ENCODE measurements at places on chromosomes 4 and X.
A peak's percentile ranks its signal among the peaks of the same experiment; 100 is the strongest.

DNA sequence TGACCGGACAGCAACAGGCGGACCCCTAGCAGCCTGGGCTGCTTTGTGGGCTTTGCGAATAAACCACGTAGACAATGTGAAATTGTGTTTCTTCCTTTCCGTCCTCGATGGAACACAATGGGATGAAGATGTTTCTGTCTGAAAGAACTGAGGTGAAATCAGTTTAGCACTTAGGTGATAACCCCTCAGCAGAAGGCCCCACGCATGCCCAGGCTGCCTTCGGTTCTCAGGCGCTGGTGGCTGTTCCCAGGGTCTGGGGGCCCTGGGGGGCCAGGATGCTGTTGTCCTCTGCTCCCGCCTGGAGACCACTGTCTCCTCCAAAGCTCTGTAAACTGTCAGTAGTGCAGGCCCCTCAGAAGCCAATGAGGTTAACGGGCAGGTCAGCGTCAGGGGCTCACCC is 73.9 kb upstream of the HGFAC start:
- no peak for DNase-seq

- peak; percentile 83 for DNase-seq
Measured at GRCh38 chrX:151871244-151871643, 41.4 kb upstream of the MAGEA4 start.

DNA sequence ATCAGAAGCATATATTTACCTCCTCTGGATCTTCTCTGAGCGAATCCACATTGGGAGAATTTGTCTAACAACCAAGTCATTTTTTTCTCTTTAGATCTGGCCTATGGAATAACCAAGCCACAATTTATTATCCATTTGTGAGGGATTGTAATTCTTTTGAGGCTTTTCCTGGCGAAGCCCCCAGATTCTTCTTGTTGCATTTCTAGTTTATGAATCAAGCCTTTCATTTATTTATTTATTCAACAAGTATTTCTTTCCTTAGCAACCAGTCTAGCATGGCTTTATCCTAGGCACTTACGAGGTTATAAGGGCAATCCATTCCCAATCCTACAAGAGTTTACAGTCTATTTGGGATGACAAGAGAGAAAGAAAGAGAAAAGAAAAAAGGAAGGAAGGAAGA is 18.4 kb upstream of the FNIP2 start:
- DNase-seq, result no peak

DNA sequence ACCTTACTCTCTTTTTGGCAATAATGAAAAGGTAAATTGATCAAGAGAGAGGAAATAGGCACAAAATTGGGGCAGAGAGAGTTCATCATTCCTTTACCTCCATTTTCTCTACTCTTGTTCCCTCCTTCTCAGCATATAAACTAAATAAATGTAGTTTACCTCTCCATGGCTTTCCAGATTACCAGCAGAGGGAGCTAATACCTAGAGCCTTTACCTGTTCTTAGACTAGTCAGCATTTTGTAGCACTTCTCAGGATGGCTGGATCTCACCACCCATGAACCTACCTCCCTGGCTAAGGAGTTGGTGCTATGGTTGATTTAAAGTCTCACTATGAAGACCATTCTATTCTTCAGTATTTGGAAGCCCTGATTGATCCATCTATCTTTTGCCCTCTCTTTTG is 15.7 kb downstream of the OFD1 start:
- DNase-seq, result peak; percentile 60

DNA sequence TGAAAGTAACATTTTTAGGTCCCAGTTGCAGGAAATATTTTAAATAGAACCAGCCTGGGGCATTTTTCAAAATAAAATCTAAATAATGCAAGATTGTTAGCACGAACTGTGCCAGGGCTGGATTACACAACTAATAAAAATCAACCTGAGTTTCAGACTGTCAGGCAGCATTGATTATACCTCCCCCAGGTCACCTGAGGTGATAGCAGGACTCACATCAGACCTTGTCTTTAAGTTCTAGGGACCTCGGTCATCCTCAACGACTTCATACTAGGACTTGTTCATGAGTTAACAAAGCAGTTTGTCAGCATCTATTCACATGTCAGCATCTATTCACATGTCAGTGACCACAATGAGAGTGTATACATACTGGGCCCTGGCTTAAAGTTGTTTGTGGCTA is 8.7 kb upstream of the TEX13A start:
- no peak for DNase-seq

DNA sequence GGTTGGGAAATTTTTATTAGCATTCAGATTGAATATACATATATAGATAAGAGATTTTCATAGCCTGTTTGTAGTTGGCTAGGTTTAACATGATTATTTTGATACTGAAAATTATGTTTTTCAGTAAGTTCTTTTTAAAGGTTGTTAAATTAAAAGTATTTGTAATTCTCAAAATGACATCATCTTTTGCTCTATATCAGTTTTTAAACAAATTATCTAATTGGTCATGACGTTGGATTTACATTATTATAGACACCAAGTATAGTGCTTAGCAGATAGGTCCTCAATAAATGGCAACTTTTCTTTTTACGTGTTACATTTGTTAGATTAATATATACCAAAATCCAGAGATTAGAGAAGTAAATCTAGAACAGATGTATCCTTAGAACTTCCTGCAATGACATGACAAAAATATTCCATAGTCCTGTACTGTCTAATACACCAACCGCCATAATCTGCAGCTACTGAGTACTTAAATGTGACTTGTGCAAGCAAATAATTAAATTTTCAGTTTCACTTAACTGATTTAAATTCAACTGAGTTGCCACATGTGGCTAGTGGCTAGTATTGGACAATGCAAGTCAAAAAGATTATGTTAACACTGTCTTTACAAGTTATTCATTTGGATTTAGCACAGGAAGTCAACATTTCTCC is 1613.1 kb upstream of the TENM3 start:
- no peak for DNase-seq

GRCh38 chrX:12410523-12410922 is 272.2 kb downstream of the FRMPD4 start:
- DNase-seq, result no peak

GRCh38 chr4:99529228-99529627 is 18.4 kb downstream of the C4orf17 start:
- DNase-seq, result no peak

DNA sequence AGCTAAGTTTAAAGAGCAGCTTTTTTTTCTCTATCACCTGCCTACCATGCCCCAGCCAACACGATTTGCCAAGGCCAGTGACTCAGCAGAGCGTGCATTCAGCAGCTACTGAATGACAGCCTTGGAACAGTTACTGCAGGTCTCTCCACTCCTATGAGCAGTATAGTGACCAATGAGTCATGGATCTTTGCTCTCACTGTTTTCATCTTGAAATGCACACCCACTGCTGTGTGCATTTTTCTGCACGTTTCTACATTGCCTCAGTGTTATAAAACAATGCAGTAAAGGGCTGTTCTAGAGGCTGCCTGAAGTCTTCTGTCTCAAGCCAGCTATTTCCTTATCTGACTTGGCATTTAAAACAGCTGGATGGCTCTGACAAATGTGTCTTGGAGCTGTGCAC is 66.0 kb upstream of the C4orf54 start:
- DNase-seq, result peak; percentile 90

DNA sequence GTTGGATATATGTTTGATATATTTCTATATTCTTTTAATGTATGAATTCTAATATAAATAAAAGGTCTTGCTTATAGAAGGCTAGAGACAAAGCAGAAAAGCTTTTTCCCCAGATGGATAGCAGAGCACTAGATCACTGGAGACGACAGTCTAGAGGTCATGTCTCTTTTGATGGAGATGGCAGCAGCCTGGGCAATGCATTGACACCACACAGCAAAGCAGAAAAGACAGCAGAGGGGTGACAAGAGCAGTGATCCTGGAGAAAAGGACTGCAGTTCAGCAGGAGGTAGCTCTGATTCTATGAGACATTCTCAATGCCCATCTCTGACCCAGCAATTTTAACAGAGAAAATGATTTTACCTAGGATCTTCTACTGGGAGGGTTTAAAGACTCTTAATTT is 210.6 kb downstream of the DTHD1 start:
- no peak for DNase-seq

- DNase-seq, result peak; percentile 42
Measured at GRCh38 chr4:158172261-158173258, at the start of gene GASK1B. TSS of gene GASK1B (minus strand) at chr4:158173025. CDS start at chr4:158171375, 1,650 bp downstream.

GRCh38 chrX:7987160-7988012 is 60.2 kb upstream of the PNPLA4 start:
- peak; percentile 32 for DNase-seq

DNA sequence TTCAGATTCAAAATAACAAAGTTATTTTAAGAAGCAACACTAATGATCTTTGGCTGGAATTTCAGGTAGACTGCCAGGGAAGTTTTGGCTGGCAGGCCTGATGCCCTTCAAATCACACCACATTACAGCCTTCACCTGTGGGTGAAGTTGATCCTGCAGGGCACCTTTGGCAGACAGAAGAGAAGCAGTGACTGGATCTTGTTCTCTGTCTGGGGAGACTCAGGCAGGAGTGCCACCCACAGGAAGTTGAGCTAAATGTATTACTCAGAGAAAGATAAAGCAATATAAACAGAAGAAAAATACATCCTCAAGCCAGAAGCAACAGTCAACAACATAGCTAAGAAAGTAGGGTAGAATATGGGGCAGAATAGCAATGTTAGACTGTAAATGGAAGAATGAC is 12.8 kb upstream of the CFAP299 start:
- peak; percentile 62 for DNase-seq

- DNase-seq, result no peak
Measured at GRCh38 chr4:107380836-107381438, 339.1 kb downstream of the PAPSS1 start.

DNA sequence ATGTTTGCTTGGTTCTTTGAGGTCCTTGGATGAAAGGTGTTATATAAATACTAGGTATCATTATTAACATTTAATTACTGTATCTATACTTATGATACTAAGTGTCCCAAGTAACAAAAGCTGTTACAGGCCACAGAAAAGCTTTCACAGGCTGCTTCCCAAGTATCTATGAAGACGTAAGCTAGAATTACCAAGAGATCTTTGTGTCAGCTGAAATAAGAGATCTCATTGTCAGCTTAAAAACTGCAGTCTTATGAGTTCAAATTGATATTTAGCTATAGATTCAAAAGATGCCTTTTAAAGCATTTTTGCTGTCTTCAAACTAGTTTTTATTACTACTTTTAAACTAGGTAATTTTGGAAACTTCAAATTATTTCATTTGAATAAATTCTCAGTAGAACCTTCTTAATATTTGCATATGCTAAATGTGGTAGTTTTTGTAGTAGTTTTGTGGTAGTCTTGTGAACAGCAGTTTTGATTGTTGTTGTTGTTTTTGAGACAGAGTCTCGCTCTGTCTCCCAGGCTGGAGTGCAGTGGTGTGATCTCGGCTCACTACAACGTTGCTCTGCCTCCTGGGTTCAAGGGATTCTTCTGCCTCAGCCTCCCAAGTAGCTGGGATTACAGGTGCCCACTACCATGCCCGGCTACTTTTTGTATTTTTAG is 170.0 kb upstream of the RPL34 start:
- DNase-seq, result no peak

GRCh38 chr4:81410680-81411079 is 61.0 kb downstream of the RASGEF1B start:
- DNase-seq, result no peak

- DNase-seq, result peak; percentile 69
Measured at GRCh38 chr4:142416121-142416520, 430.0 kb downstream of the INPP4B start.

DNA sequence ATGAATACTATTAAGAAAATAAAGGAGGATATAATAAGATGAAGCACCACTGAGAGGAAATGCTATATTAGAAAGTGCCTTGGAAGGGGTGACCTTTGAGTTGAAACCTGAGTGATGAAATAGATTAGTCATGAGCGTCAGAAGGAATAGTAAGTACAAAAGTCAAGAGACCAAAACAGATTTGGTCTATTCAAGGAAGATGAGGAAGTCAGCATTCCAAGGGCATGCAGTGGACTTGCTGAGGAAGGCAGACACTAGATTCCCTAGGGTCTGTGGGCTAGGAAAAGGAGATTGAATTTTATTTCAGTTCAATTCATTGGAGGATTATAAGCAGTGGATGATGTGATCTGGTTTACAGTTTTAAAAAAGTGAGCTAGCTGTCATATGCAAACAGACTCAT is 73.0 kb upstream of the WDFY3 start:
- peak; percentile 1 for DNase-seq

DNA sequence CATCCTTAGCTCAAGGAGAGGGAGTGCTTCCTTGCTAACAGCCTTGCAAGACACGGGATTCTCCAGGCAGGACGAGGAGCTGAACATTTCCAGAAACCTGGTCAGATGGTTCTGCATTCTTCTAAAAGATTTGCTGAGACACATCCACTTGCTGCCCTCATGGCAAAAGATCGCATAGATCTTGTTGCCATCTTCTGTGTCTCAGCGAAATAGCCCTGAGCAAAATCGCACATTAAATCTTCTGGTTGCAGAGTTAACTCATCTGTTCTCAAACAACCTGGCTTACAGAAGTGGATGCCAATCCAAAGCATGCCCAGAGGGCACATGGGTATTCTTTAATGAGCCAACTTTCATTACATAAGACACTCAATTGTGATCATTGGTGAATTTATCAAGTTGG is 167.5 kb downstream of the PRKX start:
- peak; percentile 35 for DNase-seq

GRCh38 chr4:174474457-174475075 is 47.7 kb downstream of the HPGD start:
- no peak for DNase-seq

DNA sequence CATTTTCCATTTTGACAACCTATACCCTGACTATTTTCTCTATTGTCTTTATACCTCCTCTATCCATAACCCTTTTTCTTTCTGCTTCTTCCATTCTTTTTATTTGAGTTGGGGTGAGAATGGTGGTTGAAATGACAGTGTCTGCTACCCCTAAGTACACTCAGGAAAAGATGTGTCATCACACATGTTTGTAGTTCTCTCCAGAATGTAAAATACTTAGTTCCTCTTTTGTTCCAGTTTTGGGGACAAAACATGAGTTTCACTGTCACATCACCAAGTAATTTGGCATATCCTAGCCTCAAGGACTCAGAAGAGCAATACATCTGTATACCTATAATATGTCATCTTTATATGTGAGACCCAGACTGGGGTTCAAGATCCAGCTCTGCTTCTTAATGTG is 90.3 kb downstream of the COMMD8 start:
- no peak for DNase-seq

GRCh38 chr4:139176302-139177048 is 543 bp downstream of the ELF2 start:
- DNase-seq, result peak; percentile 71

DNA sequence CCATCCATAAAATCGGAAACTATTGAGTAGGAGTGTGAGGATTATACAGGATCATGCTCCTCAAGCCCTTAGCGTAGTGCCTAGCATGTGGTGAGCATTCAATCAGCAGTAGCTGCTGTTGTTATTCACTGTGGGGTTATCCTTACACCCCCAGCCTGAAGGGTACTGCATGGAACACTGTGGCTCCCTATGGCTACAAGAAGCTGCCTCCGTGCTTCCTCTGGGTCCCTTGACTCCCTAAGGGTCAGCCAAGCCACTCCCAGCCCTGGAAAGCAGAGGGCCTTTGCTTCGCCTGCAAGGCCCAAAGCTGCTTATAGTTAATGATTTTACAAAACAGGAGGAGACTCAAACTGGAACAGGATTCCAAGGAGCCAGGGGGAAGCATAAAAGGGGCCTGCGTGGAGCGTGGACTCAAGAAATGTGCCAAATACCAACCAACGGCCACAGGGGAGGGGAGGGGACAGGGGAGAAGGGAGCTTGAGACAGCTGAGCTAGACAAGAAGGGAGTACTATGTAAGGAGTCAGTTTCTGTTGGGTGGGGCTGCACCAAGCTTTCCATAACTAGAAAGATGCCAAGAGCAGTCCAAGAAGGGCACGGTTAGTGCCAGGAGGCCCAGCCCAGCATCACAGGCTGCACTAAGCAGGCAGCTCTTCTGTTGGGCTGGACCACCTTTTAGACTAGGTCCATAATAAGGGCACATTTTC is 15.9 kb downstream of the SEPTIN6 start:
- no peak for DNase-seq

Data from mammary epithelial cell (primary cell).